ENCODE measurements at places on chromosomes 13 and 19. TPM values are rescaled to one million over a fixed set of nuclear protein-coding genes. Genes with fewer than 3 reads are reported as not detected.

GRCh38 chr13:113043931-113044330, 61.7 kb upstream of the F7 start:
- DNase-seq = no peak

- DNase-seq = no peak
These were observed 4.2 kb upstream of the PLAUR start for GRCh38 chr19:43674183-43674582.

DNA sequence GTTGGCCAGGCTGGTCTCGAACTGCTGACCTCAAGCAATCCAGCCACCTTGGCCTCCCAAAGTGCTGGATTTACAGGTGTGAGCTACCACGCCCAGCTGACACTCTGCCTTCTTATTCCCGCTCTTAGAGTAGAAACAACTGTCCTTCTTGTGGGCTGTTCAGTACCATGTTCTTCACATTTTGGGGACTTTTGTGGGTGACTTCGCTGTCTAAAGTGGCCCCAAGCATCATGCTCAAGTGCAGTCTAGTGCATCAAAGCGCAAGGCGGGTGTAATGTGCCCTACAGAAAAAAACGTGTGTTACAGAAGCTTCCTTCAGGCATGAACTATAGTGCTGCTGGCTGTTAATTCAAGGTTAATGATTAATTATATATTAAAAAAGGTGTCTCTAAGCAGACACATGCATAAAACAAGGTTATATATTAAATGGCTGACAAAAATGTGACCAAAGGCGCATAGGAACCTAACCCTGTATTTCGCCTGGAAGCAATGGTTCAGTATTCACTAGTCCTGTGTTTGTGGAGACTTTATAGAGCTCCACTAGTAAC, 38.3 kb downstream of the ABCC4 start:
- no peak for DNase-seq

- no peak for DNase-seq
These were observed 730.4 kb downstream of the OLFM4 start for GRCh38 chr13:53759016-53759415.

DNA sequence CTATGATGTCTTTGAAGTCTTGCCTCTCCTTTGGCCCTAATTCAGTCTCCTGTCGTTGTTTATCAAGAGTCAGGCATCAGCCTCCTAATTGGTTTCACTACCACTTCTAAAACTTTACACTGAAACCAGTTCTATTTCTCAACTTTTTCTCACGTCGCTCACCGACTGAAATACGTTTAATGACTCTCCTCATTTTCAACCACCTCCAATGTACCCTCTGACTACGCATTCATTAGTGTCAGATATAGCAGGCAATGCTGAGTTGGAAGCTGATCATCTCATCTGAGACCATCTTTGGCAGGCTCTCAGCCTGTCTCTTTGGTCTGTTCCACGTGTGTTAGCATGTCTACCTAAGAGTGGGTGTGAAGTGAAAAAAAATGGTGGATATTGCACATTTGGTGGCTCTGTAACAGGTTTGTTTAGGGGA, 128.1 kb downstream of the KL start:
- DNase-seq = no peak

DNA sequence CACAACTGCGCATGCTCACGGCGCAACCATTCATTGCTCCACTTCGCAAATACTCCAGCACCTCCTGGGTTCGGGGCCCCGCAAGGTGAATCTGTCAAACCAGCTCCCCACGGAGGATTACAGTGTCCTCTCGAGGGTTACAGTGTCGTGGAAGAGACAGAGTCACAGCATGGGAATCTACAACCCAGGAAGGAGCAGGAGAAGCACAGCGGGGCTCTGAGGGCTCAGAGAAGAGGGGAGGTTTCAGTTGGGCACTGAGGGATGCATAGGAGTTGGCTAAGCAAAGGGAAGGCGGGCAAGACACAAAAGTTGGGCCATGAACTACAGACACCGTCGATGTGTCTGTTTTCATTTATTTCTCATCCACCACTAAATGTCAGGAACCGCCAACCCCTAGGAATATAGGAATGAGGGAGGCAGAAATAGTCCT, 1.0 kb upstream of the GTF2F1 start:
- DNase-seq = no peak

- no peak for DNase-seq
These were observed 177.6 kb downstream of the SHISA2 start for GRCh38 chr13:25874064-25874737.

DNA sequence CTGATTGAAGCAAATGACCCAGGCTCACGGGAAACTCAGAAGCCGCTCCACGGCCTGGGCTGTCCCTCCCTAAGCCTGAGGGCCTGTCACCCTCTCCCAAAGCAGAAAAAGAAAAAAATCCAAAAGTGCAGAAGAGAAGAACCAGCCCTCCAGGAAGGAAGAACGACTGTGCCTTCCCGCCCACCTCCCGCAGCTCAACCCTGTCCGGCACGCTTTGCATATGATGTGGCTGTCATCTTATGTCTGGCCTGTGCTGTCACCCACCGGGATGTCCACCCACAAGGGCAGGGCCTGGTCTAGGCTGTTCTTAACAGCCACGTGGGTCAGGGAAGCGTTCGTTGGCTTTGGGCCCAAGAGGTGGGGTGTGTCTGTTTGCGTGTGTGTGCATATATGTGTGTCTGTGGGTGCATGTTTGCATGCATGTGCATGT, 13.7 kb downstream of the ZBTB7A start:
- DNase-seq = no peak

DNA sequence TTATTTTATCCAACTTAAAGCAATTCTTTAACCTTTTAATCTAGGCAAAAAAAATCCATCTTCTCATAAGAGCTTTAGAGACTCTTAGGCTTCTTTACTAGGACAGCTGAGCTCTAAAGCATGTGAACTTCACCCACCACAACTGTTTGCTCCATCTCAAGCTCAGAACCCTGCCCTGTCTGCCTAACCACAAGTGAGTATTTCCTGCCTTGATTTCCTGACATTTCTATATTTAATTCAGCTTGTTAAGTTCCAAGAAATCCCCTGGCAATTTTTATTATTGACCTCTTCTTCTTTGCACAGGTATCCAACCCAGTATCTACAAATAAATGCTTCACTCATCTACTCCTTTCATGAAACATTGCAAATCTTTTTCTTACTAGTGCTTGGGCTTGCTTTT, 21.1 kb upstream of the CEACAM21 start:
- DNase-seq = no peak

DNA sequence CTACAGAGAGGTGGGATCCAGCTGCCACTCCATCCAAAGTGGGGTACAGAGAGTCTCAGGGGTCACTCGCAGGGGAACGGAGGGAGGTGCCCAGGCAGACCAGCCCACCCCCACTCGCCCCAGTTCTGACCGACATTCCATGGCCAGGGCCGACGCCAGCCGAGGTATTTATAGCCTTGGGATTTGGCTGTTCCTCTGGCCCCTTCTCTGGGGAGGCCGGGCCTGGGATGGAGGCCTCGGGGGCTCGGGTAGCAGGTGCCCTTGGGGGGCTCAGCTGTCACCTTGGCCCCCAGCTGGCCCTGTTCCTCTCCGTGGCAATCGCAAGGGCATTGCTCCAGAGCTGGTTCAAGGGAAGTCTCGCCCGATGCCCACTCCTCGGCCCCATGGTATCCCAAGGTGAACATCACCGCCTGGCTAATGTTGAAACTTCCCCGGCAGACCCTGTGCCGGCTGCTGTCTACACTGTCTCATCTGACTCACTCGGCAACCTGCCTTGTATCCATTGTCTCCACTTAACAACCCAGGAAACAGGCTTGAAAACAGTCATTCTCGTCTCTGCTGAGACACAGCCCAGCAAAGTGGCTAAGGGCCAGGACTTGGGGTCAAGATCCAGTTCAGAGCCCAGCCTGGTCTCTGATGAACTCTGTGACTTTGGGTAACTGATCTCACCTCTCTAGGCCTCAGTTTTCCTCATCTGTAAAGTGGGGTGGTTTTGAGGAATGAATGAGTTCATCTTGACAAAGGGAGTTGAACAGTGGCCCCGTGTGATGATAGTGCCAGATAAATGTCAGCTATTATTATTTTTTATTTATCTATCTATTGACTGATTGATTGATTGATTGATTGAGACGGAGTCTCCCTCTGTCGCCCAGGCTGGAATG, 9.7 kb downstream of the PRKACA start:
- DNase-seq = no peak

DNA sequence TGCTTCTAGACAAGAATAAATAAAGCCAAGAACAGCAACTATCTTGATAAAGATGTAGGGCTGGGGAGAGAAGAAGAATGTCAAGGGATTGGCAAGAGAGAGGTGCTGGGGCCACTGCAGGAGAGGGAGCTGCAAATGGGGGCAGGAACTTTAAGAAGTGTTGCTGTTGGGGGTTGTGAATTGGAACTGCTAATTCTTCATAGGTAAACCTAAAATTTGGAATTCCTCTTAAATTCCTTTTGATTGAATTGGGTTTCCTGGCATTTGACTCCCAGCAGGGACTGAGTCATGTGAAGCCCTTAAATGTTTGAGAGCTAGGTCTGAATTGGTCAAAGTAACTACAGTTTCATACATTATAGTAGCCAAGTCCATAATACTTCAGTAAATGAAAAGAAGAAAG, 305.6 kb upstream of the TMTC4 start:
- DNase-seq = no peak

- no peak for DNase-seq
These were observed 43.1 kb downstream of the PCCA start for GRCh38 chr13:100131863-100132574.

The NTN5 gene
- polyA plus RNA-seq = 0.80 TPM

The SIGLEC9 gene
- polyA plus RNA-seq = 5.5 TPM

The SH2D3A gene
- 5.5 TPM for polyA plus RNA-seq

The KLF1 gene
- 0.08 TPM for polyA plus RNA-seq

The SMIM44 gene
- not detected for polyA plus RNA-seq

The NXNL1 gene
- polyA plus RNA-seq = not detected
